ENCODE measurements at places on chromosomes 16 and 17. TPM values are rescaled to one million over a fixed set of nuclear protein-coding genes. Genes with fewer than 3 reads are reported as not detected.

MATCAP1 gene
- 29.5 TPM for total RNA-seq

PKMYT1 gene
- total RNA-seq, result not detected

GRCh38 chr16:23369416-23369815 is 67.3 kb downstream of the SCNN1B start:
- H3K27ac ChIP-seq, result no peak overlapping the region
- no peak for DNase-seq
- H3K36me3 ChIP-seq, result no peaks in the 10 kb centered on the region
- no peaks in the 10 kb centered on the region for H3K27me3 ChIP-seq
- no peaks in the 10 kb centered on the region for H3K4me1 ChIP-seq

TPPP3 gene
- total RNA-seq, result 16.2 TPM

DNA sequence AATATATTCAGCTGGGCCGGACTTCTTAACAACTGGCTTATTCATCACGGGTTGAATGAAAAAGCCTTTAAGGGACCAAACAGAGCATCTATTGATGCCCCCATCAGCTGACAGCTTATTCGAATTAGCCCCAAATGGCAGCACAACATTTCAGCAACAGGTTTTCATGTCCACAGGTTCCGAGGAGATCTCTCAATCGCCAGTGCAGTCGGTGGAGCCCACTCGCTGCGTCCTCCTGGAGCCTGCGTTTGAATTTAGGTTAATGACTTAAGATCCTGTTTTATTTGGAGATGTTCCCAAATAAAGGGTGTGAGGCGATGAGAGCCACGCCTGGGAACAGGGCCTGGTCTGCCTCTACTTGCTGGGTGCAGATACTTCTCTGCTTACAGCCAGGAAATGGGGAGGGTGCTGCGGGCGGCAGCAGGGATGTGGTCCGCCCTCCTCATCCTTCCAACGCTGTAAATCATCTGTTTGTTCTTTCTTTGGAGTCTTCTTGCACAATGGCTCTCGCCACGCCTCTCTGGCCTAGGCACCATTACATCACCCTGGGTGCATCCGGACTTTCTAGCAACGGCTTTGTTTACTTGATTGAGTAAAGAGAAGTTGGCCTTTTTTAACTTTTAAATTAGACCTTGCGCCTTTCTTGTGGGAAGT is 22.6 kb downstream of the NDE1 start:
- H3K4me3 ChIP-seq, result no peak overlapping the region
- no peaks in the 10 kb centered on the region for H3K27me3 ChIP-seq
- peaks cover 13% of the 10 kb centered on the region for H3K4me1 ChIP-seq
- no peaks in the 10 kb centered on the region for H3K36me3 ChIP-seq
- peak overlapping the region; percentile 95 for H3K27ac ChIP-seq

ABCC6 gene
- 0.29 TPM for total RNA-seq

- no peaks in the 10 kb centered on the region for H3K4me1 ChIP-seq
- DNase-seq, result no peak
- H3K27me3 ChIP-seq, result no peaks in the 10 kb centered on the region
- H3K27ac ChIP-seq, result no peak overlapping the region
- no peak overlapping the region for H3K4me3 ChIP-seq
Observed at GRCh38 chr16:86355531-86355930, 154.8 kb upstream of the FOXF1 start.

CORO6 gene
- total RNA-seq, result 4.9 TPM

OTOP2 gene
- 0.46 TPM for total RNA-seq

ADGRG1 gene
- 6.7 TPM for total RNA-seq

GRCh38 chr17:61073799-61074513 is 325.7 kb upstream of the TBX2 start:
- H3K4me3 ChIP-seq, result no peak overlapping the region
- no peaks in the 10 kb centered on the region for H3K4me1 ChIP-seq
- no peak overlapping the region for H3K27ac ChIP-seq
- H3K27me3 ChIP-seq, result no peaks in the 10 kb centered on the region
- no peak for DNase-seq

KRT9 gene
- not detected for total RNA-seq

DNA sequence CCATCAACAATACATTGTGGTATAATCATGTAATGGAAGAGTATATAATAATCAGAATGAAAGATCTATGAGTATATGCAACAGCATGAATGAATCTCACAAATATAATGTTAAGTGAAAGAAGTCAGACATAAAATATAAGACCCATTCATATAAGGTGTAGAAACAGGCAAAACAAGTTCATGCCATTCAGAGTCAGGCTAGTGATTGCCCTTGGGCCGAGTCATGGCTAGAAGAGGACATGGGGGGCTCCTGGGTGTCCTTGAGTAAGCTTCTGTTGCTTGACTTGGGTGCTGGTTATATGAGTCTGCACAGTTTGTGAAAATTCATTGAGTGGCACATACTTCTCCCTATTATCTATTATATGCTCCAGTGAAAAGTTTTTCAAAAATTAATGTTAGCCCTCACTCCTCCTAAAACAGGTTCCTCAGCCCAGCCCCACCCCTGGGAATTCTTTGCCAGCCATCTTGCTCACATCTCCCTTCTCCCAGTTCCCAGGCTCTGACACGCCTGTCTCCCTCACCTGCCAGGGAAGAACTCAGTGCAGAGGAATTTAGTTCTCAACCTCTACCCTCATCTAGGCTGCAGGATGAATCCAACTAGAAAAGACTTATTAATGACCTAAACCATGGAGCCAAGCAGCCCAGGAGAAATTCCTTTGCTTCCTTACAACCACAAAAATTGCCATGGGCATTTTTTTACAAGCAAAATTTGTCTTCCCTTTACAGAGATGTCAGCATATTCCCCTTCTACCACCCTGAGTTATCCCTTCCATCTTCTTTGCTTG is 52.4 kb upstream of the NFAT5 start:
- no peaks in the 10 kb centered on the region for H3K27me3 ChIP-seq
- no peaks in the 10 kb centered on the region for H3K4me1 ChIP-seq
- no peak overlapping the region for H3K4me3 ChIP-seq
- no peak overlapping the region for H3K27ac ChIP-seq
- DNase-seq, result no peak
- H3K36me3 ChIP-seq, result no peaks in the 10 kb centered on the region

SSH2 gene
- 14.1 TPM for total RNA-seq

DNA sequence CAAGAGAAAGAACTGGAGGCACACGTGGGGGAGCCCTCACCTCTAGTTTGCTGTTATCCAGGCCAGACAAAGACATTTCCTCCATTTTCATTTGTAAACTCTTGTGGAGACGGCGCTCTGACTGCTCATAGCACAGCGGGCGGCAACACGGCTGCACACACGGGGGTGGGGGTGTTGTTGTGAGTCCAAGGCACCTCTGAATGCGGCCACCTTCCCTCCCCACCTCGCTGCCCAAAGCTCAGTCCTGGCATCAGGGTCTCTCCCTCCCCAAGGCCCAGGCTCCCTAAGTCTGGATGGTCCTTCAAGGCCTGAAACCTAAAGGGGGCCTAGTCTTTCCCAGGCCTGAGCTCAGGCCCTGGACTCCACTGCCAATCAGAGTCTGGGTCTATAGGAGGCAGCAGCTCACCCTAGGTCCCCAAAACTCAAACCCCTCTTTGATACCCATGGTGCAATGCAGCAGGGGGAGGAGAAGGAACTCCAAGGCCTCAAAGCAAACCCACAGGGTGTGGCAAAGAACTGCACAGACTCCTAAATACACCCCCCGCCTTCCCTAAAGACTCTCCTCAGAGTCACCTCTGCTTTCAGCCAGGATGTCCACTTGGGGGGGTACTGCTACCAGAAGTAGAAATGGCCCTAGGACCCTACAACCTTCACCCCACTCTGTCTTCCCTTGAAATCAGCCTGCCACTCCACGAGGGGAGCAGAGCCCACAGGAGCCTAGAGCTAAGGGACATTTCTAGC is 1.5 kb downstream of the ATXN7L3 start:
- H3K4me1 ChIP-seq, result peaks cover 14% of the 10 kb centered on the region
- no peak for DNase-seq
- no peaks in the 10 kb centered on the region for H3K27me3 ChIP-seq
- peak overlapping the region; percentile 70 for H3K4me3 ChIP-seq
- peak overlapping the region; percentile 98 for H3K27ac ChIP-seq

ZG16 gene
- total RNA-seq, result not detected

C16orf92 gene
- total RNA-seq, result not detected

DNA sequence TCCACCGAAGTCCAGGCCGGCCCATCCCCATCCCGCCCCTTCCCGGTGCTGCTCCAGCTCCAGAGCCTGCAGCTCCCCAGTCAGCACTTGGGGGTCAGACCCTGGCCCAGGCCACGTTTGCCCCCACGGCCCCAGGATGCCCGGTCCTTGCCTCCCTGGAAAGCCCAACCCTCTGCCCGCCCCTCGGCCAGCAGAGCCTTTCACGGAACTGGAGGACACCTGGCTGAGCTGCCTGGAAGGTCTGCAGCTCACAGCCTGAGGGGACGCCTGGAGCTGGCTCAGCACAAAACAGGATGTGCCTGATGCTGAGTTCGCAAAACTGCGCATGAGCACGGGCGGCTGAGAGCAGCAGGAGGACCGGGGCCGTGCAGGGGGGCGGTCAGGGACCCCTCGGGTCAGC is 29.7 kb upstream of the SSTR5 start:
- no peak for DNase-seq
- H3K27me3 ChIP-seq, result peaks cover 28% of the 10 kb centered on the region
- H3K4me1 ChIP-seq, result peaks cover 7% of the 10 kb centered on the region
- no peak overlapping the region for H3K4me3 ChIP-seq

DNA sequence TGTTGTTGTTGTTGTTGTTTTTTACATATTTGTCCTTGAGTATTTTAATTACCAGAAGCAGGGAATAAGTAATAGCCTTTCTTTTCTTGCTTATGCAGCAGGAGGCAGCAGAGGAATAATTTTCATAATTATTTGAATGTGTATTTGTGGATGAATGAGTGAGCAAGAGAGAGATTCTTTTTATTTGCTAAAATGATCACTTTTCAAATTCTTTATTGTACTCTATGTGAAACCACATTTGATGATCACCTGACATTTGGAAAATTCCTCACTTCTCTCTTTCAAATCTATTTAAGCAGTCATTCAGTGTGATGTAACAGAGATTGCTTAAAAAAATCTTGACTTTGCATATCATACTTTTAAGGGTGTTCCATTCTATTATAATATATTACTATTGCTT is 223.6 kb downstream of the BCAS3 start:
- H3K36me3 ChIP-seq, result no peaks in the 10 kb centered on the region
- no peaks in the 10 kb centered on the region for H3K27me3 ChIP-seq
- DNase-seq, result no peak
- H3K27ac ChIP-seq, result no peak overlapping the region

DNA sequence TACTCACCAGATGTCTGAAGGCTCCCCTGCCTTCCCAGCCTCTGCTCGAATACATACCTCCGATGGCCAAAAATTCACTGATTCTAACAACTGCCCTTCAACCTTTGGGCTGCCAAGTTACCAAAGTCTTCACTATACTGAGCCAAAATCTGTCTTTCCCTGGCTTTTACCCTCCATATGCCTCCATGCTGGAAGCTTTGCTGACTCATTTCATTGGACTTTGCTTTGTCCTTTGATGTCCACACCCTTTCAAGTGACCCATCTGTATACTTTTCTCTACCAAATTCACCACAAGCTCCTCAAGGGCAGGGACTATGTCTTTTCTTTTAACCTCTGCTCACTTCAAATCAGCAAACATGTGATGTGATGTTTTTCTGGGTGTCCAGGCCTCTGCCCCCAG is 21.0 kb upstream of the MTMR4 start:
- H3K27me3 ChIP-seq, result no peaks in the 10 kb centered on the region
- no peak overlapping the region for H3K4me3 ChIP-seq
- no peak overlapping the region for H3K27ac ChIP-seq
- H3K36me3 ChIP-seq, result no peaks in the 10 kb centered on the region

DNA sequence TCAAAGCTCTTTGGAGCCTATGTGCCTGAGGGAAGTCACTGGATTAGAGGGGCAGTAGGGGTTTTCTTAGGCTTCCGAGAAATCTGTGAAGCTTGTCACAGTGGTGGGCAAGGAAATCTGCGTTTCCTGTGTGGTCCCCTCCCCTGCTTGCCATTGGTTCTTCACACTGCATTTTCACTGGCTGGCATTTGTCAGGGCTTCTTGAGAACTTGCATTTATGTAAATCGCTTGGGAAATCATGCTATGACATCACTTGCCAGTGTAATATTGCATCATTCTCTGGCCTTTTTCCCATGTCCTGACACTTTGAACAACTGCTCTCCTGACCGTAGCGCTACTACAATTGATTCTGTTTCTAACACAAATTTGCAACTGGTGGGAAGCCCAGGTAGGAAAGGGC is 1.8 kb downstream of the CACNG3 start:
- H3K4me3 ChIP-seq, result no peak overlapping the region
- no peaks in the 10 kb centered on the region for H3K27me3 ChIP-seq
- no peaks in the 10 kb centered on the region for H3K36me3 ChIP-seq
- DNase-seq, result no peak

- no peak overlapping the region for H3K4me3 ChIP-seq
- H3K27ac ChIP-seq, result no peak overlapping the region
- no peaks in the 10 kb centered on the region for H3K36me3 ChIP-seq
- no peak for DNase-seq
- H3K27me3 ChIP-seq, result no peaks in the 10 kb centered on the region
Observed at GRCh38 chr17:77312061-77312701, 171.4 kb downstream of the SEC14L1 start.

DNA sequence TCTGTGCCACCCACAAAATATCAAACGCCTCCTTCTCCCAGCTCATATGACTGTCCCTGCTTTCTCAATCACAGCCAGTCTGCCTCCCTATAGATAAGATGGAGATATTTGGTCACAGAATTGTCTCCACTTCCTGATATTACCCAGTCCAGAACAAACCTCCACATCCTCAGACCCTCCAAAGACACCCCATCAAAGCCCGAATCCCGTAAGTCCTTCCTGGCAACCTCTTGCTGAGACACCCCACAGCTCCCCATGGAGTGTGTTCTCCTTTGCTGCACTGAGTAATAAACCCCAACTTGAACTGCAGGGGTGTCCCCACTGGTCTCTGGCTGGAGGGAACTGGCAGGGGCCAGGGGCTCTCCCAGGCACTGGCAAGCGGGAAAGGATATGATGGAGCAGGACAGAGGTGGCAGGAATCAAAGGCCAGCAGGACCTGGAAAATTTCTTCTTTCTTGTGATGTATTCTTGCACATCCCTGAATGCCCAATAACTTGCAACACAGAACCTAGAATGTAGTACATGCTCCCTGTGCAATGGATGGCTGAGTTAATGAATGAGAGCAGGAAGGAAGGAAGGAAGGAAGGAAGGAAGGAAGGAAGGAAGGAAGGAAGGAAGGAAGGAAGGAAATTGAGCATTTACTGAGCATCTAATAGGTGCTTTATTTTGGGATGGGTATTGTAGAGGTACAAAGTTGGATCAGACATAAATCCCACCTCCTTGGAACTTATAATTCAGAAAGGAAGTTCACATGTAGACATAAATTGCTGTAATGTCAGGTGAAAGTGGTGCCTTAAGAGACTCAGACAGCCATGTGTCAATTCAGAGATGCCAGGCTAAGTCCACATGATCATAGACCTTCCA is 13.9 kb downstream of the TMEM114 start:
- H3K27me3 ChIP-seq, result no peaks in the 10 kb centered on the region
- no peaks in the 10 kb centered on the region for H3K4me1 ChIP-seq
- no peak overlapping the region for H3K4me3 ChIP-seq
- no peaks in the 10 kb centered on the region for H3K36me3 ChIP-seq
- DNase-seq, result no peak
- no peak overlapping the region for H3K27ac ChIP-seq

MAPT gene
- total RNA-seq, result 1.5 TPM

GRCh38 chr17:21061158-21061835 is 18.5 kb upstream of the USP22 start:
- H3K36me3 ChIP-seq, result no peaks in the 10 kb centered on the region
- H3K27ac ChIP-seq, result no peak overlapping the region
- no peak overlapping the region for H3K4me3 ChIP-seq
- no peaks in the 10 kb centered on the region for H3K4me1 ChIP-seq

- no peak for DNase-seq
- no peaks in the 10 kb centered on the region for H3K36me3 ChIP-seq
- no peaks in the 10 kb centered on the region for H3K27me3 ChIP-seq
- H3K4me1 ChIP-seq, result no peaks in the 10 kb centered on the region
- no peak overlapping the region for H3K4me3 ChIP-seq
- no peak overlapping the region for H3K27ac ChIP-seq
Observed at GRCh38 chr17:79331492-79331891, 256.9 kb downstream of the ENGASE start.
